Aorta (tissue), 5 donors: ENCODE measurements at places on chromosomes 2 and 18. TPM values are rescaled to one million over a fixed set of nuclear protein-coding genes. Genes with fewer than 3 reads are reported as not detected.

- DNase-seq: no peak
Measured at GRCh38 chr2:211351987-211352386, 795.6 kb downstream of the CPS1 start.

DNA sequence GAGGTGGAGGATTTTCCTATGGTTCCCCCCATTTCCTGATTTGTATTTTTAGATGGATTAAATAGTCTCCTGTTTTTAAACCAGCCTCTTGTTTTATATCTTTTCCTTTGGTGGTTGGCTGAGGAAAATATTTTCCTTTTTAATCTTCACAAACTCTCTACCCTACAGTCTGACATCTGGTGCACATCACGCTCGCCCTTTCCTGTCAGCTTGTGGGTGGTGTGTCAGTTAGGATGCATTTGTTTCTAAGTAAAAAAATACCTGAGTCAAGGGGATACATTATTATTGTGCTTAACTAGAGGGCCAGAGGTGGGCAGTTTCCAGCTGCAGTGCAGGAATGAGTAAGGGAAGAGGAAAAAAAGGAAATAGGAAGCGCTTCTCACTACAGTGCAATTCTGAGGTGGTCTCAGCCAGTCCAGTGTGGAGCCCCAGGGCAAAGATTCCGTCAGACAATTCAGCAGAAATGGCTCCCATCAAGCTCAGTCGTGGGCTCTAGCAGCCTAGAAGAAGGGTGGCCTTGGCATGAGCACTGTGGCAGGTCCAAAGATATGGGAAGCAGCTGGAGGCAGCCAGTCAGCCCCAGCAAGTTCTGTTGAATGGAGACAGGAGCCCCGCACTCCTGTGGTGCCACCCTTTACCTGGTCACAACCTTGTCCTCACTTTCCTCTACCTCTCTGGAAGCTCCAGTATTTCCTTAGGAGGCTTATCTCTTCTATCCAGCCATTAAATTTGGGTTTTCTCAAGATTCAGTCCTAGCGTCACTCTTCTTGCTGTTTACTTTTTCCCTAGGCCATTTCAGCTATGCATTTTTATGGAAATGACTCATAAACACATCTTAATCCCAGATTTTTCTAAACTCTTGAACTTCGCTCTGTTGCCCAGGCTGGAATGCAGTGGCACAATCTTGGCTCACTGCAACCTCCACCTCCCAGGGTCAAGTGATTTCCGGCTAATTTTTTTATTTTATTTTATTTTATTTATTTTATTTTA, 18.5 kb downstream of the SFTPB start:
- DNase-seq: no peak

DNA sequence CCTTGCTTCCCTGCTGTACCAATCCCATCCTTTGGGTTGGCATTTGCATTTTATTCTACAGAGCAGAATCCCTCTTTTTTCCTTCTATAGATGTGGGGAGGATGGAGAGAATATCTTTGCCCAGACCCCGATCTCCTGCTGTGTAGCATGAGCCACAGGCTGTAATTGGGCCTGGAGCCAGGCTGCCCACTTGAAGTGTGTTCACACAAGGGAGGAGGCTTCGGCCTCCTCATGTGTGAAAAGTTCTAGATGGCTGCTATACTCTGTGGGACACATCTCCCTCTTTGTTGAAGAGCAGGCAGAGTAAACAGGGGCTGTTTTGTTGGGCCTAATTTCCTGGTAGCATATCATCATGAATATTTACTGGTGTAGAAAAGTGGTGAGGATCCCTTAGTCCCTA, 126.3 kb downstream of the XRCC5 start:
- no peak for DNase-seq

GRCh38 chr2:50347358-50348044, 684.4 kb downstream of the NRXN1 start:
- DNase-seq: no peak

GRCh38 chr18:34643989-34644388, 66.1 kb upstream of the DTNA start:
- no peak for DNase-seq

DNA sequence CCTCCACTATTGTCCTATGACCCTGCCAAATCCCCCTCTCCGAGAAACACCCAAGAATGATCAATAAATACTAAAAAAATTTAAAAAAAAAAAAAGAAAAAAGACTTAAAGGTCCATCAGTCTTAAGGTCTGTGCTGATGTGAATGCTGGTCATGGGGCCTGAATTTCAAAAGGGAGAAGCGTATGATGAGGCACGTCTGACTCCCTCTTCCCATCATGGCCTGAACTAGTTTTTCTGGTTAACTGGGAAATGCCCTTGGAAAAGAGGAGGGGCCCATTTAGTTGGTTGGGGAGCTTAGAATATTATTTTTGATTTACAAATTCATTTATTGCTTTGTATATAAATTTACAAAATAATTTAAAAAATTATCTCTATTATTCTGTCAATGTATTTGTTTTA, 291.0 kb upstream of the CDH19 start:
- no peak for DNase-seq

- DNase-seq: no peak
Measured at GRCh38 chr2:120983344-120983743, 247.7 kb downstream of the GLI2 start.

DNA sequence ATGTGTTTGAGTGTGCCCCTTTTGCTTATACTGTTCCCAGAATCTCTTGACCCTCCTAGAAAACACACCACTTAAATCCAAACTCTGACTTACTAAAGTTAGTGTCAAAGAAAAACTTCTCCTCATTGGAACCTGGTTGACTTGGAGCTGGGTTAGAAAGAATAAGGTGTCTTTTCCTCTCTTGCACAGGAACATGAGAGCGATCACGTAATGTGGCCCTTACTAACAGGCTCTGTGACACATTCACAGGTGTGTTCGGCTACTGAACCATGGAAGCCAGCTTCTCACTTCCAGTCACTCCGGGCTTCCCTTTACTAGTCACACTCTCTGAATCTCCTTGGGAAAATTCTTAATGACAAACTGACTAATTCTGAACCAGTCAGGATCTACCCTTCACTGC, 5.4 kb upstream of the POU3F3 start:
- no peak for DNase-seq

GRCh38 chr2:95274291-95275150, at the start of gene PROM2:
PROM2 (plus strand) TSS chr2:95274449; CDS start chr2:95274586, 137 bp downstream.
- peak; percentile 71 for DNase-seq

DNA sequence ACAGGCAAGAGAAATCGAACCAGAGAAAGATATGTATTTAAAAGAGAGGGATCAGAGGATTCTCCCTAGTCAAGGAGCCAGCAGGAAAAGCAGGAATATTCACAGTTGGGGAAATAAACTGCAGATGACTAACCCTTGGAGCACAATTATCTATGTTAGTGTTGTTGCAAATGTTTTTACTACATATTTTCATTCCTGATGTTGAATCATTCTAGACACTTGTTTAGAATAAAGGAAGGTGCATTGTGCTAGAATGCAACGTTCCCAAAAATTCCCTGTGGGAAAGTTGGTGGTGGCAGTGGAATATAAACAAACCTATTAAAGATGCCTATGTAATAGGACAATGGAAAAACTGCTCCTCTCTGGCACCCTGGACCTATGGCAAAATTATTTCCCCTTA, 63.3 kb downstream of the DTNA start:
- DNase-seq: no peak

DNA sequence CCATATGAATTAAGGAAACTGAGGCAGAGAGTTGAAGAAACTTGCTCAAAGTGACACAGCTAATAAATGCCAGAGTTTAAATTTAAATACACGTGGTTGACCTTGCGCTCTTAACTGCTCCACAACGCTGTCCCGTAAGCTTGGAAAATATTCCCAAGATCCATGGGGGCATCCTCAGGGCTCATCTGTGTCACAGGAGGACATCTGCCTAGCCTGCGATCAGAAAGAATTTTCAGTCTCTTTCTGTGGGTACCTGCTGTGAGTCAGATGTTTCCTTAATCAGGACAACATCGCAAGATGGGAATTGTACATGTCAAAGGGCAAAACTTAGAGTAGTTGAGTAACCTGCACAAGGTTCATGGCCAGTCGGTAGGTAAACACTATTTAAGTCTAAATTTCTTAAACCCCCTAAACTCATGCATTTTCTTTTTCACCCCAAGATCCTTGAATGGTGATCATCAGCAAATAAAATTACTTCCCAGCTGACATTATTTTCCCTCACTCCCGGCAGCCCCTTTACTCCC, 1.4 kb downstream of the CMPK2 start:
- DNase-seq: no peak

DNA sequence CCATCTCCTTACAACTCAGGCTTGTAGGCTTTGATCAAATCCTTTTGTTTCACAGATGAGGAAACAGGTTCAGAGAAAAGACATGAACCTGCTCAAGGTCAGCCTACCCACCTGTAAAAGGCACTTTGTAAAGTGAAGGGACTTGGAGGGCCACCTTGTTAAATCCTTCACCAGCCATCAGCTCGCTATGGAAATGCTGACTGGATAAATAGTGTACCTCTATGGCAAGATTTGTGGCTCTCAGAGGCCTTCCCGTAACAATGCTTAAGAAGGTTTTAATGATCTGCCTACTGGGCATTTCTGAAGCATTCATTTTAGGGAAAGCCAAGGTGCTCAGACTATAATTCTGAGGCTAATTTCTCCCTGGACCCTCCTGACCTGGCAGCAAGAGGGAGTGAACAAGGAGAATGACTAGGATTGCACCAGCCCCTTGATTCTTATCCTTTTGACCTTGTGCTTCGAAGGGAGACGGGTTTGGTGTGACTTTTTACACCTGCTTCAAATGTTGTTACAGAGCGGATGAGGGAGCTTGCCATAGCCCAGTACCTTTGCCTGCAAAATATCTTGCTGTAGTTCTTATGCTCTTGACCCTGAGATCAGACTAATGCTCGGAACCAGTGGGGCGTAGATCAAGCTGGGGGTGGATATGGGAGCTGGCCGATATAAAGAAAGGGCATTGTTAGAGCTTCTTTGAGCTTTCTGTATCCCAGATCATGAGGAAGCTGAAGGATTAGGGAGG, 90.9 kb upstream of the CXCR4 start:
- no peak for DNase-seq

GRCh38 chr2:181348107-181348837, 108.9 kb upstream of the ITGA4 start:
- DNase-seq: no peak

- DNase-seq: no peak
Measured at GRCh38 chr2:239873656-239874635, 151.2 kb downstream of the NDUFA10 start.

DNA sequence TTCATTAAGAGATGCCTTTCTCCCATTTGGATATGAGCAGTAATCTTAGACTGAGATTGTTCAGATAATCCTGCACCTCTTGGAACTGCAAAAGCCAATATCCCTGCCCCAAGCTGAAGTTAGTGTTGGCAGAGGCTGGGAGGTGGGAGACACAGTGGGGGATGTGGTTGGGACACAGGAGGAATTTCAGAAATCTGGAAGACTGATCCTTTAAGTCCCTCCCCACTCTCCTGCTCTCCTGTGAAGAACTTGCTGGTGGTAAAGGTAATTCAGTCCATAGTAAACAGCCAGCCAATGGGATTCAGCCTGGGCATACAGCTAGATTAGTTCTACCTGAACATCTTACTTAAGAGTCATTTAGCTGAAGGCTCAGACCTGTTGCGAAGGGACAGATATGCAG, 50.0 kb upstream of the TMEM178A start:
- DNase-seq: no peak

GRCh38 chr2:129133692-129134641, 815.3 kb upstream of the HS6ST1 start:
- DNase-seq: no peak

DNA sequence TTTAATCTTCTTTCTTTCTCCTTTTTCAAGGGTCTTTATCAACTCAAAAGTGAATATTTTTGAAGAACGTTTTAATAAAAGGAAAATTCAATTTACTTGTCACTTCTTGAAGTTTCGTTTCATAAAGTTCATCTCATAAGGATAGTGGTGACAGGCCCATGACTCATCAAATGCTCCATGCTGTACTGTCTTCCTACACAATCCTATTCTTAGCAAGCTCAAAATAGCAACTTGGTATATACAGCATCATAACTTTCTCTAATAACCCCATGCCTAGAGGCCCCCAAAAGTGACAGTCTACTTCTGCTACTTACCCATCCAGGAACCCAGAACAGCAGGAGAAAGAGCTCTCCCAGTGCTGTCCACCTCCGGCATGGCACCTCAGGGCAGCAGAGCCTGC, 7.7 kb downstream of the FBXO15 start:
- no peak for DNase-seq

GRCh38 chr2:233369897-233370685, 15.8 kb downstream of the DGKD start:
- DNase-seq: no peak

GRCh38 chr2:64228126-64228678, 84.0 kb upstream of the PELI1 start:
- peak; percentile 90 for DNase-seq

DNA sequence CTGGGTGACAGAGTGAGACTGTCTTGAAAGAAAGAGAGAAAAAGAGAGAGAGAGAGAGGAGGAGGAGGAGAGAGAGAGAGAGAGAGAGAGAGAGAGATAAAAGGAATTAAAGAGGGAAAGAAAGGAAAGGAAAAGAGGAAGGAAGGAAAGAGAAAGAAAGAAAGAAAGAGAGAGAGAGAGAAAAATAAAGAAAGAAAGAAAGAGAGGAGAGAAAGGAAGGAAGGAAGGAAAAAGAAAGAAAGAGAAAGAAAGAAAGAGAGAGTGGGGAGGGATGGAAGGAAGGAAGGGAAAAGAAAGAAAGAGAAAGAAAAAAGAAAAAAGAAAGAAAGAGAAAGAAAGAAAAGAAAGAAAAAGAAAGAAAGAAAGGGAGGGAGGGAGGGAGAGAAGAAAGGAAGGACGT, 29.8 kb downstream of the MOGAT1 start:
- no peak for DNase-seq

TEKT4 gene
- total RNA-seq: not detected

HRH4 gene
- 0.10 TPM for total RNA-seq

IMMT gene
- 81.2 TPM for total RNA-seq

G6PC2 gene
- total RNA-seq: 0.23 TPM

SCN2A gene
- total RNA-seq: 0.63 TPM

AMER3 gene
- total RNA-seq: not detected

FIGN gene
- total RNA-seq: 27.8 TPM
